Fibroblast of skin of back (primary cell): ENCODE measurements at places on chromosomes 3 and 15.

DNA sequence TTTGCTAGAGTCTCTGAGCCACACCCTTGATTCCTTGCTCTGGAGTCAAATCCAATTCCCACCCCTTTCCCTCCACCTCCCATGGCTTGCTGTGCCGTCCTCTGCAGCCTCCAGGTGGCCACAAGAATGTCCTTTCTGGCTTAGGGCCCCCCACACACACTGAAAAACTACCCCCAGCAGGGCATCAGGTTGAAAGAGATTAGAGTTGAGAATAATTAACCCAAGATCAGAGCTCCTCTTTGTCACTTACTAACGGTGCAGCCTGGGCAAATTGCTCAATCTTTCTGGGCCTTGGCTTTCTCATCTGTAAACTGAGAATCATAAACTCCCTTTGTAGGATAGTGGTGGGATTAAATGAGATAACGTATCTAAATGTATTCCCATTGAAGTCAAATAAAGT is 78.5 kb downstream of the MRPL46 start:
- DNase-seq, result no peak

DNA sequence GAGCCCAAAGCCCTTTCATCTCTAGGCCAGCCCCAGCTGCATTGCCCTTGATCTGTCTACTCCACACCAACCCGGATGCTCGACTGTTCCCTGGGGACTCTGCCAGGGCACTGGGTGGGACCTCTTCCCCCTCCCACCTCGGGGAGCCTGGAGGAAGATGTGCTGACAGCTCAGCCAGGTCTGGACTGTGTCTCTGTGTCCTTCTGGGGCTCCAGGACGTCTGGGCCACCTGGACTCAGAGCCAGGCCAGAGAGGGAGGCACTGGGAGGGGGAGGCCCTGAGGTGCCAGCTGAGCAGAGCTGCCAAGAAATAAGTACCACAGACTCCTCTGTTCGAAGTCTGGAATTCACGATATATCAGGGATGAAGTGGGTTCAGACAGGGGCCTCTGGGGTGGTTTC is 5.8 kb upstream of the HCN4 start:
- DNase-seq, result no peak

DNA sequence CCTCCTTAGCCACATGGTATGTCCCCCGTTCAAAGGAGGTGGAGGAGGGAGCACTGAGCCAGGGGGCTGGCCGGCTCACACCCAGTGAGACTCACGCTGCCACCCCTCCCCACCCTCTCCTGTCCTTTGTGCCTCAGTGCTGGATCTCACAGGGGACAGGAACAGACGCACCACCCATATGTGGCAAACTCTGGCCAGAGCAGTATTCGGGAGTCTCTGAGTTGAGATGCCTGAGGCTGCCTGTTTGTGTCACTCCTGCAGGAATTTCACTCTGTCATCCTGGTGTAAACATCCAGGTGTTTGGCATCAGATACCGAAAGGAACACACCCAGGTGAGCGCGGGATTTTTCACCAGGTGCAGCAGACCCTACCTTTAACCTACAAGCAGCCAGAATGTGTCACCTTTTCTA is 25.7 kb downstream of the RGMA start:
- no peak for DNase-seq

DNA sequence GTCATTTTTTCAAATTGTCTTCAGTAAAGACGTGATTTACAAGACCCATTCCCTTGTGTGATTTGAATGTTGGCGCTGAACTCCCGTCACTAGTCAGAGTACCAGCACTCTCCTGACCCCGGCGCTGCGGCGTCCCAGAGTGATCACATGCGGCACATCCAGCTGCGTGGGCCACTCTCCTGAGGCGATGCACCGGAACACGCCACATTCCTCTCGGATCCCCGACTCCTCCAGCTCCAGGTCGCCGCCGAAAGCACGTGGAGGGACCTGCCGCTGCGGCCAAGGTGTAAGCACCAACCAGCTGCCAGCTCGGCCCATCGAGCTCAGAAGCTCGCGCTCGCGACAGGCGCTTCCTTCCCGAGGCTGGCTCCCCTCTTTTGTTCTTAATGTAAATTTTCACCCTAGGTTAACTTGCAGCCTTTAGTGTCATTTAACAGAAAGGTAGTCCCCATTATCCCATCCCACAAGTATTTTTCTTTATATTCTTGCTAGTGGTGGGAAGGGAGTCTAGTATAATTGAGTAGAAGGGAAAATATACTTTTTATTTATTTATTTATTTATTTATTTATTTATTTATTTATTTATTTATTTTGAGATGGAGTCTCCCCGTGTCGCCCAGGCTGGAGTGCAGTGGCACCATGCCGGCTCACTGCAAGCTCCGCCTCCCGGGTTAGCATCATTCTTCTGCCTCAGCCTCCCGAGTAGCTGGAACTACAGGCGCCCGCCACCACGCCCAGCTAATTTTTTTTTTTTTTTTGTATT is 61.7 kb upstream of the VGLL3 start:
- DNase-seq, result no peak

DNA sequence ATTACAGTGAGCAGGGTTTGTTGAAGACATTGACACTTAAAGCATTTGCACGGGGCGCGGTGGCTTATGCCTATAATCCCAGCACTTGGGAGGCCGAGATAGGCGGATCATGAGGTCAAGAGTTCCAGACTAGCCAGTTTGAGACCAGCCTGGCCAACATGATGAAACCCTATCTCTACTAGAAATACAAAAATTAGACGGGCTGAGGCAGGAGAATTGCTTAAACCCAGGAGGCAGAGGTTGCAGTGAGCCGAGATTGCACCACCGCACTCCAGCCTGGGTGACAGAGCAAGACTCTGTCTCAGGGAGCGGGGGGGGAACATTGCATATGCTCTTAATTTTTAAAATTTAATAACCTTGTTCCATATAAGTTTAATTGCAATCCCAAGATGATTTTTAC is 11.9 kb downstream of the STT3B start:
- no peak for DNase-seq
